Stimulated activated CD8-positive, alpha-beta memory T cell treated with anti-CD3 and anti-CD28 coated beads, Interleukin-4, amount 100 ng/mL, for 4 hours (primary cell): ENCODE measurements at places on chromosomes 1 and 21.

GRCh38 chr1:40592107-40592803 is 60.8 kb downstream of the ZNF684 start:
- DNase-seq: no peak

DNA sequence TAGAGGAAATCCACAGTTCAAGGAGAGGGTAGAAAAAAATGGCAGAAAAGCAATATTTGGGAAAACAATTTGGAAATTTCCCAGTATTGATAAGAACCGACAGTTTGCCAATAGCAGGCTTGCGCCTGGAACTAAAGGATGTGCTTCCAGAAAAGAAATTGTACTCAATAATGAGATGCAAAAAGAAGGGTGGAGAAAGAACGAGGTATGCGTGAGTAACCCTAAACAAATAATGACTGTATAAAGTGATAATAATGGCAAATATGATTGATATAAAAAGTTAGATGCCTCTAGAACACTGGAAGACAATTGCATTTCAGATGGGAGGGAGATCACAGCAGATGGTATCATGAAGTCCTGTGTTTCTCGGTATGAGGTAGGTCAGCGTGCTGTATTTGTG is 458.9 kb downstream of the DSCAM start:
- no peak for DNase-seq

GRCh38 chr1:205530116-205530515 is 25.6 kb downstream of the CDK18 start:
- no peak for DNase-seq

DNA sequence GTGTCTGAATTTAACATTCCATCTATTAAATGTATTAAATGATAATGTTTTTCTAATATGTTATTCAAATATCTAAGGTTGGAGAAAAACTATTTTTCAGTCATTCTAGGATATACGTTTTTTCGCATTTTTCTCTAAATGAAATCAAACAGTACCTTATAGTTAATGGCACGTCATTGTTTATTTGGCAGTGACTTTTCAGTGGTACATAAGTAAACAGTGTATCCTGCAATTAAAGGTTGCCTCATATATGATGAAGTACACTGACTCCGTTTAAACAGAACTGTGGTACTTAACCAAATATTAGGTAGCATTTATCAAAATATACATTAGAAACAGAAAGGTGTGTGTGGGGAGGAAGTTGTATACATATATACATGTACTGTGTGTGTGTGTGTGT is 79.2 kb downstream of the EPS15 start:
- no peak for DNase-seq

- DNase-seq: no peak
These were observed 22.7 kb downstream of the NDUFS5 start for GRCh38 chr1:39048745-39049370.

DNA sequence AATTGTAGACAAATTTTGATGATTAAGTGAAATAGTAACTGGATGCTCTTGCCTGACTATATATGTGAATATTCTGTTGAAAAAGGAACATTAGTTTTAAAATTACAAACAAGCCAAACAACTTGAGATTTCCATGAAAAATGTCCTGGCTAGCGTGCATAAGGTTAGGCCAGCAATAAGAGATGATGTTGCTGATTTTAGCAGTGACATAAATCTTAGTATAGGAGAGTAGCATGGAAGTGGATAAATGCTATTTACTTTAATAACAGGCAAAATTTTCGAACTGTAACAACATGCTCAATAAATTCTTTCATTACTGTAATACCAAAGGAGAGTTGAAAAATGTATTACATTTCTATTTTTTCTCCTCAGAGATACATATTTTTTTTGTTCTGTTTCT is 266.6 kb downstream of the LRRC7 start:
- DNase-seq: no peak

DNA sequence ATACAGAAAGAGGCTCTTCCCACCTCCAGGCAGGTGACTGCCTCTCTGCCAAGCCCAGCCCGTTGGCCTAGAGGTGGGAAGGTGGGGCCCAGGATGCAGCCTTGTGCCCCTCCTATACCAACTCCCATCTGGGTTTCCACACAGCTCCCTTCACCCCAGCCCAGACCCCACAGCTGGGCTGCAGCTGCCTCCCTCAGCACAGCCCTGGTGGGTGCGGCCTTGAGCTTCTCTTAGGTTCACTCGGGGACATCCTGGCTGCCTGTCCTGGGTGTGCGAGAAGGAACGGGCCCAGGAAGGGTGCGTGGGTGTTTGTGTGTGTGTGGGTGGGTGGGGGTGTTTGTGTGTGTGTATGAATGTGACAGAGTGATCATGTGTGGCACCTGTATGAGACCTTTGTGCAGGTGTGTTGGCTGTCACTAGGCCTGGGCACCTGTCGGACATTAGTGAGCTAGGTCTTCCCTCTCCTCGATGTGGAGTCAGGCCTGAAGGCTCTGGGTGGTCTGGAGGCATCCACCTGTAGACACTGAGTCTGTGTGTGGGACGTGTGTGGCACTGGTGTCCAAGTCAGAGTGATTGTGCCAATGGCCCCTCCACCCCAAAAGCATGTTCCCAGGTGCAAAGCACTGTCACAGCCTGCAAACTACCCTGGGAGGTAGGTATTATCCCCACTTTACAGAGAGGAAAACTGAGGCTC is 30.7 kb downstream of the FOXO6 start:
- no peak for DNase-seq

DNA sequence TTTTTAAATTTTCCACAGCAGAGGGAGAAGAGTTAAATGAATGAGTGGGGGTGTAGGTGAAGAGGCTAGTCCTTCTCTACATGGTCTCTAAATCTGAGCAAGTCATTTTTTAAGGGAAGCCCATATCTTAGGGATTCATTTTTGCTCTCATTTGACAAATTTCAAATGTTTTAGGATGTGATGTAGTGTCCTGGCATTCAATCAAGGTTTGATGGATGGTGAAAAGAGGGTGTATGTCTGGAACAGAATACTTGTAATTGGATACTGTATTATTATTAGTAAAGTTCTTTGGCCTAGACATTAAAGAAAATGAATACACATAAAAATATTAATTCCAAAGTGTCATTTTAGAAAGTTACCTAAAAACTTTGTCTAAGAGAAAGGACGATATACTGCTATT is 167.8 kb upstream of the PTBP2 start:
- DNase-seq: no peak

- no peak for DNase-seq
These were observed 120.9 kb downstream of the FMN2 start for GRCh38 chr1:240212556-240212955.
